ENCODE measurements at places on chromosomes 11 and 22.

- DNase-seq: no peak
Observed at GRCh38 chr11:66976925-66977324, 1.8 kb downstream of the C11orf86 start.

DNA sequence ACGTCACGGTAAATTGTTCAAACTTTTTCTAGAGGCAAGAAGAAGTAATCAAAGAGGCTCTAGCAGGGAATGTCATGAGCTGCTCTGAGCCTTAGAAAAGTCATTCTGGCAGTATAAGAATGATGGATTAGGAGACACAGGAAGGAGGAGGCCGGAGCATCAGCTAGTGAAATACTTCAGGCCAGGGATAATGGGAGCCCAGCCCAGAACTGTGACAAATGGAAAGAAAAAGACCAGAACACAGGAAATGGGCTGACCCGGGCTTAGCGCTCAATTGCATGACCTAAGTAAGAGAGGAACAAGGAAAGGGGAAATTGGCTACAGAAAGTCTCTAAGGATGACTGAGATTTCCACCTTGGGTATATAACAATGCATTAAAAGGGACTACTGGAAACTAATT is 108.6 kb downstream of the LARGE1 start:
- no peak for DNase-seq

DNA sequence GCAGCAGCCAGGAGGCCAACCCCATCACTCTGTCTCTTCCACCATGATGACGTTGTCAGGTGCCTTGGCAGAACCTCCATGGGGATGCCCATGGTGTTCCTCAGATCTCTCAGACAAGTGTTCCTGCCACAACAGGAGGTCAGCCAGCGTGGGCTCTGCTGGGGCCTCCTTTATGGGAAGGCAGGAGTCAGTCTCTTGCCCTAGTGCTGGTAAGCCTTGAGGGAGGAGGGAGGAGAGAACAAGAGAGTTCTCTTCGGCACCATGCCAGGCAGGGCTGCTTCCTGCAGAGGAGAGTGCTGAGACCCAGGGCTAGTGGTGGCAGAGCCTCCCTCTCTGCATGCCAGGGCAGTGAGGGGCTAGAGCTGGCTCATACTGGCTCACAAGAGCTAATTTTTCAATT is 32.5 kb downstream of the GNAZ start:
- DNase-seq: no peak

DNA sequence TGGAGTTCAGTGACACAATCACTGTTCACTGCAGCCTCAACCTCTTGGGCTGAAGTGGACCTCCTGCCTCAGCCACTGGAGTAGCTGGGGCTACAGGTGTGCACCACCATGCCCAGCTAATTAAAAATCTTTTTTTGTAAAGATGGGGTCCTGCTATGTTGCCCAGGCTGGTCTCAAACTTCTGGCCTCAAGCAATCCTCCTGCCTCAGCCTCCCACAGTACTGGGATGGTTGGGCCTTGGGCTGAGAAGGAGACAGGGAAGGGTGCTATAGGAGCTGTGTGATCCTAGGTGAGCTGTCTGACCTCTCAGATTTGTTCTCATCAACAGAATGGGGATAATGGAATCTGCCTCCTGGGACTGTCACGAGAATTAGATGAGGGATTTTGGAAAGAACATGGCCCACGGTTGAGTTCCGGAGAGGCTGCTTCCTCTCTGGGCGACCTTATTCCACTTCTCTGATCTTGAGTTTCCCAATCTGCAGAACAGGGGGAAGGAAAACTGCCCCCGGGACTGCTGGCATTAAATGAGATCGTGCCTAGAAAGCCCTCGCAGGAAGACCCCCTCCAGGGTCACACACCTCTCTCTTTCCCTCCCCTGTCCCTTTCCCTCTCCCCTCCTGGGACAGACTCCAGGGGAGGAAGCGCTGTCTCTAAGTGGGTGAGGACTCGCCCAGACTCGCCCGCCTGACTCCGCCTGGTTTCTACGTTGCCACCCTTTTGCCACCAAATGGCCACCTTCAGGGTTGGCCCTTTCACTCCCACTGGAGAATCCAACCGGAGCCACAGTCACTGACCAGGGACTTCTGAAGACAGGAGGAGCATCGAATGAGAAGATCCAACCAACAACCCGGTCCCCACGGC is 50.1 kb downstream of the MCM5 start:
- no peak for DNase-seq

GRCh38 chr11:100863080-100863581 is 176.0 kb downstream of the ARHGAP42 start:
- no peak for DNase-seq

- DNase-seq: no peak
Observed at GRCh38 chr11:118010738-118011461, 24.7 kb downstream of the IL10RA start.

- no peak for DNase-seq
Observed at GRCh38 chr11:20156280-20156875, 3.9 kb downstream of the DBX1 start.

GRCh38 chr11:121754598-121754997 is 301.8 kb upstream of the SORL1-AS1 start:
- no peak for DNase-seq

- no peak for DNase-seq
Observed at GRCh38 chr11:90414221-90414620, 191.4 kb upstream of the CHORDC1 start.

DNA sequence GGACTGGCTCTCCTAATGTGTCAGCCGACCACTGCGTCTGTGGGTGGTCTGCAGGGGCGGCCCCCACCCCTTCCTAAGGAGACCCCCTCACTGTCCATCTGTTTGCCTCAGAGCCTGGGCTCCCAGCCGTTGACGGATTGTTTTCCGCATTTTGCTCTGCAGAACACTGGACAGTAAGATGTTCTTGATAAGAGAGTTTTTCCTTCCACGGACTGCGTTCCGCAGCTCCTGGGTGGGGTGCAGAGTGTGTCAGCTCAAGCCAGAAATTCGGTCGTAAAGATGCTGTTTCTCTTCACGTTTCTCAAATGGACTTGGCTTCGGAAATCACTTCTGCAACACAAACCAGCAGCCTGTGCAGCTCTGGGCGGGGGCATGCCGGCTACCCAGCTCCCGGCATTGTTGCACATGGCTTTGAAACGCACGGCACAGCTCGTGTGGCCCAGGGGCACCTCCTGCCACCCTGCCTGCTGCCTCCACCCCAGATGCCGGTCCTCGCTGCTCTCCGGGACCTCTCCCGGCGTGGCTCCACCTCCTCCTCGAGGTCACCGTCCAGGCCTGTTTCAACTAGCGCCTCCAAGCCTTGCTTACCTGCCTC is 2.9 kb upstream of the MRGPRG start:
- DNase-seq: no peak

DNA sequence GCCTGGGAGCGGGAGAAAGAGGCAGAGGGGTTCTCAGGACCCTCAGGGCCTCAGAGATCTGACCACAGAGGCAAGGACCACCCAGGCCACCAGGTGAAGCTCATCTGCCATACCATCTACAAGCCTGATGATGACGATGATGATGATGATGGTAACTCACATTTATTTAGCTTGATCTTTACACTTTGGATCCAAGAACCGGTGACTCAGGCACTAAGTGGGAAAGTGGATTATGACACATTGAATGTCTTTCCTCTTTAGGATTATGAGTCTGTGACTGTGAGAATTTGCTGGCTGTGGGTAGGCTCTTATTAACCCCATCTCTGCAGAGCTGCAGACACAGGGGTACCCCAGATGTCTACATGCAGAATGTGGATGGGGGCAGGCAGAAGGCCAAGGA is 110.3 kb downstream of the DSCAML1 start:
- no peak for DNase-seq

DNA sequence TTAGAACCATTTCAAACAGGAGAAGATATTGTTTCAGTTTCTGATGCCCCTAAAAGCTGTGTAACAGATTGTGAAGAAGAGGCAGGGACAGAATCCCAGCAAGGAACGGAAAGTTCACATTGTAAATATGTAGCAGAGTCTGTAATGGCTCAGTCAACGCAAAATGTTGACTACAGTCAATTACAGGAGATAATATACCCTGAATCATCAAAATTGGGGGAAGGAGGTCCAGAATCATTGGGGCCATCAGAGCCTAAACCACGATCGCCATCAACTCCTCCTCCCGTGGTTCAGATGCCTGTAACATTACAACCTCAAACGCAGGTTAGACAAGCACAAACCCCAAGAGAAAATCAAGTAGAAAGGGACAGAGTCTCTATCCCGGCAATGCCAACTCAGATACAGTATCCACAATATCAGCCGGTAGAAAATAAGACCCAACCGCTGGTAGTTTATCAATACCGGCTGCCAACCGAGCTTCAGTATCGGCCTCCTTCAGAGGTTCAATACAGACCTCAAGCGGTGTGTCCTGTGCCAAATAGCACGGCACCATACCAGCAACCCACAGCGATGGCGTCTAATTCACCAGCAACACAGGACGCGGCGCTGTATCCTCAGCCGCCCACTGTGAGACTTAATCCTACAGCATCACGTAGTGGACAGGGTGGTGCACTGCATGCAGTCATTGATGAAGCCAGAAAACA is 40.8 kb downstream of the IGLL1 start:
- no peak for DNase-seq

DNA sequence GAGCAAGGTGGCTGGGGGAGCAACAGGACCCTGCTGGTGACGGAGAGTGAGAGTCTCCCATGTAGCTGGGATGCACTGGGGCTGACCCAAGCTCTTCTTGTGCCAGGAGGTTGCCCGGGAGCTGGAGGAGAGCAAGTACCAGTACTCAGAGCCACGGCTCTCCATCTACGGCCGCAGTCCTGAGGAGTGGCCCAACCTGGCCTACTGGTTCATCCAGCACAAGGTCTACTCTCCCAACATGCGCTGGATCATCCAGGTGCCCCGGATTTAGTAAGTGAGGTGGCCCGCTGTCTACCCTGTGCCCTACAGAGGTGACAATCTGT is 40.4 kb downstream of the AMPD3 start:
- no peak for DNase-seq

DNA sequence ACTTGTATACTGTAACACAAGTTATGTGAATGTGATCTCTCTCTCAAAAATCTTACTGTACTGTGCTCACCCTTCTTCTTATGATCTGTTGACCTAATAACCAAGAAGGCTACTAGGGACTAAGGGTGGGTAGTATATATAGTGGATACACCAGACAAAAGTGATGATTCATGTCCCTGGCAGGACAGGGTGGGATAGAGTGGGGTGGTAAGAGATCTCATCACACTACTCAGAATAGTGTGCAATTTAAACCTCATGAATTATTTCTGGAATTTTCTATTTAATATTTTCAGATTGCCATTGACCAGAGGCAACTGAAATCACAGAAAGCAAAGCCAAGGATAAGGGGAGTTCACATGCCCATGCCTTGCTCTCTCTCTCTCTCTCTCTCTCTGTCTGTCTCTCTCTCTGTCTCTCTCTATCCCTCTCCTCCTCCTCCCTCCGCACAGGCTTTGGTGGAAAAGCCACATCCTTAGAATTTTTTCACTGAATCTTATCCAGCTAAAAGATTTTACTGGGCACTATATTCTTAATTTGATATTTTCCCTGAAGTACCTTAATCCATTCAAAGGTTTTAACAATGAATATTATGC is 12.0 kb upstream of the STK33 start:
- no peak for DNase-seq

DNA sequence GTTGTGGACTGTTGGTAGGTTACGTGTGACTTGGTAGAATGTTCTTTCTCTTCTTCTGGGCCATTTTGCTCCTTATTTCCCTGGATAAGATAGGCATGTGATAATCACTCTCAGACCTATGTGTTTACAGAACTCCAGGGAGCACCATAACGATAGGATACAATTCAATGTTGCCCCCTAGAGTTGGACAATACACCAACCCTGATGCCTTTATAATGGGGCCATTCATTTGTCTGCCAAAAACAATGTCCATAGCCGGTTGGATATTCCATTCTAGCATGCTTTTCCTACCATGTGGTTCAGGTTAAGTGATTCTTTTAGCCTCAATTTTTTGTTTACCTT is 60.5 kb downstream of the APIP start:
- DNase-seq: no peak

GRCh38 chr11:6554828-6555706 is 48.3 kb downstream of the RRP8 start:
- no peak for DNase-seq

DNA sequence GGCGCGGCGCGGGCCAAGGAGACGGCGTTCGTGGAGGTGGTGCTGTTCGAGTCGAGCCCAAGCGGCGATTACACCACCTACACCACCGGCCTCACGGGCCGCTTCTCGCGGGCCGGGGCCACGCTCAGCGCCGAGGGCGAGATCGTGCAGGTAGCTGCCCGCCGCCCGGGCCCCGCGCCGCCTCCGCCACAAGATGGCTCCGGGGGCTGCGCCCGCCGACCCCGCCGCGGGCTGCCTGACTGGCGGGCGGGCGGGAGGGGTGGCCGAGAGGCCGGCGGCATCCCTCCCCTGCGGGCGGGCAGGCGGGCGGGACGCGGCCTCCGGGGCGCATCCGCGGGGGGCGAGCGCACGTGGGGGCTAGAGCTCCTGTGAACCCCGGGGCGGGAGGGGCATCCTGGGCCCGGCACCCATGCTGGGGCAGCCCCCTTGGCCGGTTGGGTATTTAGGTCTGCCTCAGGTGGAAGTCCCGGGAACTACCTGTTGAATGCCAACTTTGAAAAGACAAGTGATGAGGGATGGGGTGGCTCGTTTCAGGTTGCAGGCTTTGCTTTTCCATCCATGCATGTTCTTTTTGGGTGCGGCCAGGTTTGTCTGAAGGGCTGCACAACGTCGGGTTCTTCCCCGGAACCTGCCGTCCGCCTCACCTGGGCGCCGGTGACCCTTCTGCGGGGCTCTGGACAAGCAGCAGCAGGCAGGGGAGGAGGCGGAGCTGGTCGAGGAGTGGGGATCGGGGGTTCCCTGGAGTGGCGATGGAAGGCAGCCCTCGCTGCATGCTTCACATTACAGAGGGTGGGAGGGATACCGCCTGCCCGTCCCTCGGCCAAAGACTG is 760 bp downstream of the ZNRF3 start:
- DNase-seq: no peak

DNA sequence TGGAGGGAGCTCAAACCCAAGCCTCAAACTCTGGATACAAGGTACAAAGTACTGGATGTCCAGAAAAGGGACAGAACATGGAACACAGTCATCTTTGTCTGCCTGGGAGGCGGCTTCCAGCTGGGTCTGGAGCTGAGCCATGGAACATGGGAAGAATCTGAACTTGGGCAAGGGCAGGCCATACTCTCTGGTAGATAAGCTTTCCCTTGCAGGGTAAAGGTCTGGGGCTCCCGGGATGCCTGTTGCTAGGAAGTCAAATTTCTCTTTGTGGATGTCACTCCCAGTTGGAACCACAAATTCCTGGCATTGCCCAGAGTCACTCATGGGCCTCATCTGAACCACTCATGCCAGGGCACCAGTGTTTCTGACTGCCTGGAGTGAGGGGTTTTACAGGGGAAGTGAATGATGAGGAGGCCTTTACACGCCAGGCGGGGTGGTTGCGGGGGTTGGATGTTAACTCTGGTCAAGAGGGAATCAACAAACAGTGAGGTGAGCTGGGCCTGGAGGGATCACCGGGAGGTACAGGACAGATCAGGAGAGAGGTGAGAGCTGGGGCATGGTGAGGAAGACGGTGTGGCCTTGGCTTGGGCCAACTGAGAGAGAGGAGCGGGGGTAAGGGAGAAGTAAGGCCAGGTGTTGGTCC is 5.7 kb downstream of the FTH1 start:
- no peak for DNase-seq

- DNase-seq: no peak
Observed at GRCh38 chr11:93945596-93945995, 75.6 kb upstream of the HEPHL1 start.

- no peak for DNase-seq
Observed at GRCh38 chr22:48161298-48161697, 1398.8 kb downstream of the TBC1D22A start.

- no peak for DNase-seq
Observed at GRCh38 chr22:25536589-25536988, 27.9 kb upstream of the GRK3 start.

Data from thymus (tissue), 14 donors.